ENCODE measurements at places on chromosomes 7 and 10.

GRCh38 chr7:122791959-122792545 lies 89.3 kb upstream of the RNF148 start:
- no peak for DNase-seq

GRCh38 chr7:23106057-23106822 lies 655 bp downstream of the KLHL7 start:
- peak; percentile 32 for DNase-seq

GRCh38 chr7:71817916-71818315 lies 594.2 kb downstream of the CALN1 start:
- DNase-seq, result no peak

GRCh38 chr10:107576746-107577145 lies 412.2 kb upstream of the SORCS1 start:
- DNase-seq, result no peak

DNA sequence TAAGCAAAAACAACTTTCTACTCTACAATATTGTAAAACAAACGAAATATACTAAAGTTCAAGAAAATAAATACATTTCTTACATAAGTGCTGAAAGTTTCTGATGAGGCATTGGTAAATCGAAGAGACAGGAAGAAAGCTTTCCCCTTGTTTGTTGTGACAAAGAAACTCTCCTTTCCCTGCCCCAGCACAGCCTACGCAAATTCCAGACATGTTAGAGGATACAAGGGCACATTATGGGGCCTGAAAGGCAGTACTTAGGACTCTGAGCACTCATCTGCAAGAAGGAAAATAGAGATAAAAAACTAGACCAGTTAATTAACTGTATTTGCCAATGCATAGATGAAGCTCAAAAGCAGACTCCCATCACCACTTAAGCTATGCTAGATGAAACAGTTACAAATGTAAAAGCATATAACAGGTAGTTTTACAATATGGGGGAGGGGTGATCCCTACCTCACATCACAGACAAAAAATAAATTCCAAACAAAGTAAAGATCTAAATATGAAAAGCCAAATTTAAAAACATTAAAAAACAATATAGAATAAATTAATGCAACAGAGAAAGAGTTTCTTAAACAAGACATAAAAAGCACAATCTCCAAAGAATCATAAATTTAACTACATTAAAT lies 21.8 kb downstream of the ARHGAP19 start:
- no peak for DNase-seq

DNA sequence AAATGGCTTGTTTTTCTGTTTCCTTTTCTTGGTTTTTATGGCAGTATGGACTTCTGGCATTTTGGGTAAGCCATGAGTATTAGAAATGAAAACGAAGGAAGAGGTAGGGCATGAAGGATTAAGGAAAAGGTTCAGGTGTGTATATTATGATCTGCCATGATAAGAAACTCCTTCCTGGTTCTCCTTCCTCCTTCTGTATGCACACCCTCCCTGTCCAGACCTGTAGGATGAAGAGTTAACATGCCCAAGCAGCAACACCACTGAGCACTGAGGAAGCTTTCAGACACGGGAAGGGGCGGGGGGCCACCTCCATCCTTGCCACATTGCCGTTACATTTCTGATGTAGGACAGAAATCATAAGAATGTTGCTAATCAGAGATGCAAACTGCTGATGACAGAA lies 361.0 kb upstream of the ZMIZ1 start:
- DNase-seq, result no peak

- DNase-seq, result no peak
Observed at GRCh38 chr10:99708428-99709012, 23.4 kb downstream of the COX15 start.

GRCh38 chr7:135971366-135971725 lies 5.8 kb downstream of the MTPN start:
- no peak for DNase-seq

DNA sequence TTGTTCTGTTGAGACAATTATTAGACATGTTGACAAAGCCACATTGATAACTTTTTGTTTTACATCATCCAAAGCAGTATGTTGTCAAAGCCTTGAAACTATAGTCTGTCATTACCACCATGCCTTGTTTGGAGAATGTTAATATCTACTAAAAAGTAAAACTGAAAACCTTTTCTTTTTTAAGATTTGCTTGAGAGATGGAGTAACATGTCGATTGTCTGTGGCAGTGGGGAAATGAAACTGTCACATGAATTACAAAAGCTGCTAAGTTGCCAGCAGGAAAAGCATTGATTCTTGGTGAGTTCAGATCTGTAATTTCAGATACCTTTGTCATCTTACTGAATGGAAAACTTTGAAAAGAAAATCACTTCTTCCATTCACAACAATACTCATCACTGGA lies 69.1 kb downstream of the TFPI2 start:
- DNase-seq, result no peak

- DNase-seq, result peak; percentile 61
Observed at GRCh38 chr7:25093268-25093826, 31.7 kb downstream of the CYCS start.

DNA sequence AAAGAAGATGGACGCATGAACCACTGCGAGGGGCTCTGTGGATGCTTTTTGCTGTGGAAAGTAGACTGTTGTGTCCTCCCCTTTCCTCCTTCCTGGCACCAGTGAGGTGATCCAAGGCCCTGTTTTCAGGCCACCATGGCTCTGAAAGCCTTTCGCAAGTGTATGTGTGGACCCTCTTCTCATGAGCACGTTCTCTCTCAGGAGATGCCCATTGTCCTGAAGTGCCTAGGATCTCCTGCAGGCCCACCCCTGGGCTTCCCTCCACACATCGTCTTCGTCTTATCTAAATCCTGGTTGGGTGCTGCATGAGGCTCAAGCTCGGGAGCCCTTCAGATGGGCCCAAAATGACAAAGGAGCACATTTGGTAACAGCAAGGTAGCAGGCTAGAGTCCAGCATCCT lies 188.2 kb downstream of the PTPN20 start:
- DNase-seq, result no peak

- no peak for DNase-seq
Observed at GRCh38 chr7:133843341-133843740, 283.8 kb upstream of the LRGUK start.

- no peak for DNase-seq
Observed at GRCh38 chr7:110779339-110779738, 311.6 kb upstream of the LRRN3 start.

DNA sequence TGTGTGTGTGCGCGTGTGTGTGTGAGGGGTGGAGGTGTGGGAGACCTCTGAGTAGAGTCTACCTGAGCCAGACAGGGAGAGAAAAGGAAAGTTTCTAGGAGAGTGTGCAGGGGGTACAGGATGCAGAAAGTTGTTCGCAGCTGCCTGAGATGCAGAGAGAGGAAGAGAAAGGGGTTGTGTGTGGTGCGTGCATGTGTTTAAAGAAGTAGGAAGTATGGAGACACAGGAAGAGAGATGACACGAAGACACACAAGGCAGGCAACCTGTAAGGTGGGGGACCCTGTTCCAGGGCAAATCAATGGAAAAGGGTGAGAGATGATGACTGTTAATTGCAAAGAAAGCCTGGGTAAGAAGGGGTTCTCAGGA lies 52.2 kb downstream of the C10orf105 start:
- no peak for DNase-seq

- no peak for DNase-seq
Observed at GRCh38 chr7:73427902-73428787, 5.4 kb upstream of the FZD9 start.

GRCh38 chr10:92156874-92157773 lies 133.8 kb downstream of the CPEB3 start:
- no peak for DNase-seq

GRCh38 chr7:139232904-139233303 lies 1.9 kb downstream of the UBN2 start:
- DNase-seq, result no peak

DNA sequence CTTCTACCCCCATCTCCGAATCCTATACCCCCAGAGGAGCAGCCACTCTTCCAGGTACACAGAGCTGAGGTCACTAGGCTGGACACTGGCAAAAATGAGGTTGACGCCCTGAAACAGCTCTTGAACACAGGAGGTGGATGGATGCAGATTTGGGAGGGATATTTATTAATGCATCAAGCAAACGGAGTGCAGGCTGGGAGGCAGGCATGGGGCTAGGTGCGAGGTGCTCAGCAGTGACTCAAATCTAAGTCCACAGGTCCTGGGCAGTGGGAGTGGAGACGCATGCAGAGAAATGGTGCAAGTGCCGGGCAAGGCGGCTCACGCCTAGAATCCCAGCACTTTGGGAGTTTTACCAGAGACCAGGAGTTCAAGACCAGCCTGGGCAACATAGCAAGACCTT lies 11.0 kb downstream of the GUSB start:
- DNase-seq, result no peak
